ENCODE measurements at places on chromosomes 7 and 10.

GRCh38 chr7:130734815-130735716, 1.1 kb upstream of the KLF14 start:
- no peak for DNase-seq

DNA sequence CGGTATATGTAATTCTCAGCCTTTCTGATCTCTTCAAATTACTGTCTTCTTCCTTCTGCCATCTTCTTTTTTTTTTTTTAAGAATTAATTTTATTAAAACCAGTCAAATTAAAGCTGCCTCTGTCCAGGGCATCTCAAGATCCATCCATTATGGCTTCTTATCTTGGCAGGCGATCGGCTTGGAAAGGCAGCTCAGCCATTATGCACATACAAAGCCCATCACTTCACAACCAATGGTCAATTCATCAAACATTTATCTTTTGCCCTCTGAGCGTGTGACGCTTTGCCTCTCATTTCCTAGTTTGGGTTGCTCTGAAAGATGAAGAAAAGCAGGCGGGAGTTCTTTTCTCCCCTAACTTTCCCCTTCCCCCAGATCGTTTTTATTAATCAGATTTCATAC, 591.6 kb downstream of the LRMDA start:
- no peak for DNase-seq

GRCh38 chr7:122520971-122521555, 177.9 kb downstream of the RNF133 start:
- DNase-seq: peak; percentile 75

GRCh38 chr7:128912281-128912680, 1.8 kb upstream of the KCP start:
- DNase-seq: no peak

DNA sequence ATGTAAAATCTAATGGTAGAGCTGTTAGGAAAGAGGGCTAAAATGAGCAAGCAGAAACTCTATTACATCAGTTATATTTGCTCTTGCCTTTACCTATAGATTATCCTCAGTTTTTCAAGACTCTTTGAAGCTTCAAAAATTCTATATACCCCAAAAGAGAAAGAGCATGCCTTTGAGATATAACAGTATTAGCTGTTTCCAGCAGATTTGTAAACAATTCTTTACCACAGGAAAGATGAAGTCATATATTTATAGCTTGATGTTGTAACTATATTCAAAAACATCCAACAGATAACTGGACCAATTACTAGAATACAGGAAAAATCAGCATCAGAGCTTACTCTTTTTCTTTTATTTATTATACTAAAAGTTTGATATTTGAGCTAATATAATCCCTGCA, 416.2 kb upstream of the TPK1 start:
- DNase-seq: no peak

- no peak for DNase-seq
Observed at GRCh38 chr7:68311958-68312357, 1286.3 kb upstream of the AUTS2 start.

GRCh38 chr7:96014617-96015016, 242.3 kb downstream of the DYNC1I1 start:
- no peak for DNase-seq

- no peak for DNase-seq
Observed at GRCh38 chr10:97757471-97757870, 14.3 kb downstream of the SFRP5 start.

DNA sequence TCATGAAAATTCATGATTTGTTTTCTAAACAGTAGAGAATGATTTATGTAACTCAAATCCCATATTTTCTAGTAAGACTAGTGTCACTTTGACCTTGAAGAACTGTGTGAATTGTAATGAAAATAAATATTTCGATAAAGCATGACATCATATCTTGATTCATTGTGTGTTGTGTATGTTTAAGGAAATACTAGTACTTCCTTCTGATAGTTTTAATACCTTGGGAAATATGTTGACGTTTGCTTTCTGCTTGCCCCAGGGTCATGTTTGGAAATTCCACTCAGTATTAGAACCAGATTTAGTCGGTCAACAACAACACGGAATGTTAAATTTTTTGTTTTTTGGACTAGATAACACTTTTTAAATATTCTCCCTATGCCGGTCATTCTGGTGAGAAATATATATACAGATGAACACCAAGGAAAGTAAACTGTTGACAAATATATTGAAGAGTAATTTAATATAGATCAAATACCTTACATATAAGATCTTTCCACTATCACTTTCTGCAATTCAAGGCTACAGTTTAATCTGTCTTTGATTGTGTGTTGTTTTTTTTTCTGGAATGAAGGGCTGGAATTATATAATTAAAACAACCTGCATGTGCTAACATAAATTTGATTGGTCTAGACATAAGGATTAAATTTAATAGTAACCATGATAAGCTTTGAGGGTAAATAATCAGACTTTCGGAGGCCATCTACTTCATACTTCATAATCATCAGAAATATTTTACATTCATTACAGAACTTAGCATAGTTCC, 126.2 kb downstream of the MDFIC start:
- no peak for DNase-seq

DNA sequence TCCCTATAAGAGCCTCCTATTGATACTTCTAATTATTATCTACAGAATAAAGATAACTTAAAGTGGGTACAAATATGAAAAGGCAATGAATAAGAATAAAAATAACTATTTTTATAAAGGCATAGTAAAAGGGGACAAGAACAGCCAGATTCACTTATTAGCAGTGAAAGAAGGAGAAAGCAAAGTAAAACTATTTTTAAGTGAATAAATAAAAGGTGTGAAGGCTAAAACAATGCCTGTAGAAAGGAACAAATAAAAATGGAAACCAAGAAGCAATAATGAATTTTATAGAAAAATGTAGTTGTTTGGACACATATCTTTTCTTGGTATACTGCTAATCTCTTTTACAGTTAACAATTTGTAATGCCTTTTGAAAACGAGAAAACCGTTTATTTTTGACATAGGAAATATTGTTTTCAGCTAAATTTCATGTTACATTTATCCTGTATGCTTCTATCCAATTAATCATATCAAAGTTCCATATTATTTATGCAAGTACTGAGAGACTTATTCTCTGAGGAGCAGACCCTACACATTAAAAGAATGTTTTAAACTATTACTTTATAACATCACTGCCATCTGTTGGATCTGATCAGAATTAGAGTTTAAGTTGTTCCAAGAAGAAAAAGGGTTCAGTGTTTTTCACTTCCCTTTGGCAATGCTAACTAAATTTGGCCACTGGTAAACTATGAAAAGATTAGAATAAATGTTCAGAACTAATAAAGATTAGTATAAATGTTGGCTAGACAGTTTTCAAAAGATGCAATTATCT, 59.1 kb downstream of the ARMC3 start:
- DNase-seq: no peak

GRCh38 chr7:47207956-47208355, 374.0 kb downstream of the TNS3 start:
- no peak for DNase-seq

GRCh38 chr7:25223206-25223605, 5.1 kb downstream of the NPVF start:
- DNase-seq: no peak

DNA sequence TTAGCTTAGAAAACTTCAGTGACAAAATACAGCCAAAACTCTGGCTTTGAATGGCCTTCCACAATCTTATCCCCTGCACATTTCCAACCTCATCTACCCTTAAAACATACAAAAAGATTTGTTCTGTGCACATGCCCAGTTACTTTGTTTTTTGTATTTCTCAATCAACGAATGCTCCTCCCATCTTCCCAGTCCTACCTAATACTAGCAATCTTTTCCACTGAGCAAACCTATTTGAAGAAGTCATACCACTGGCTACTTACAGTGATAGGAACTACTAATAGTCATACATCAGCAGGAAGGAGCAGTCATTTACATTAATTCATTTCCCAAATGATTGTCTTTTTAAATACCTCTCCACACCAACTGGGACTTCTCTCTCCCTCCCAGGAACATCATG, 2.5 kb downstream of the USP54 start:
- DNase-seq: no peak

GRCh38 chr10:132616170-132616995, 78.8 kb downstream of the INPP5A start:
- no peak for DNase-seq

- no peak for DNase-seq
Observed at GRCh38 chr7:155211761-155212160, 85.9 kb upstream of the INSIG1 start.

DNA sequence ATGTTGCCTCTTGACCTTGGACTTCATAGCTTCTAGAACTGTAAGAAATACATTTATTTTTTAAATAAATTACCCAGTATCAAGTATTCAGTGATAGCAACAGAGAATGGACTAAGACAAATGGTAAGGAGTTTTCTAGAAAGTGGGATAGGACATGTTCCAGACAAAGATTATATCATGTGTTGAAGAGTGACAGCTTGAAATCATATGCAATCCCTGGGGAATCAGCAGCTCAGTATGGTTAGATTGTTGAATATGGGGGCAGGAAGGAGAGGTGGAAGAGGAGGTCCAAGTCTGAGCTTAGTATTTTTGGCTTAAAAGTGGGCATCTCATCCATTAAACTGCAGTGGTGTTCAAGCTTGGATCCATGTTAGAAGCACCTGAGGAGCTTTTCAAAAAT, 74.1 kb downstream of the ENTPD1 start:
- no peak for DNase-seq

- no peak for DNase-seq
Observed at GRCh38 chr7:42617071-42617765, 294.7 kb downstream of the C7orf25 start.

- no peak for DNase-seq
Observed at GRCh38 chr10:113853578-113854012, 287 bp downstream of the DCLRE1A start.

GRCh38 chr10:61257956-61258496, 195.2 kb downstream of the TMEM26 start:
- no peak for DNase-seq

- no peak for DNase-seq
Observed at GRCh38 chr7:85820702-85821443, 634.0 kb upstream of the SEMA3D start.

GRCh38 chr10:114811862-114812261, 9.7 kb upstream of the FHIP2A start:
- no peak for DNase-seq

DNA sequence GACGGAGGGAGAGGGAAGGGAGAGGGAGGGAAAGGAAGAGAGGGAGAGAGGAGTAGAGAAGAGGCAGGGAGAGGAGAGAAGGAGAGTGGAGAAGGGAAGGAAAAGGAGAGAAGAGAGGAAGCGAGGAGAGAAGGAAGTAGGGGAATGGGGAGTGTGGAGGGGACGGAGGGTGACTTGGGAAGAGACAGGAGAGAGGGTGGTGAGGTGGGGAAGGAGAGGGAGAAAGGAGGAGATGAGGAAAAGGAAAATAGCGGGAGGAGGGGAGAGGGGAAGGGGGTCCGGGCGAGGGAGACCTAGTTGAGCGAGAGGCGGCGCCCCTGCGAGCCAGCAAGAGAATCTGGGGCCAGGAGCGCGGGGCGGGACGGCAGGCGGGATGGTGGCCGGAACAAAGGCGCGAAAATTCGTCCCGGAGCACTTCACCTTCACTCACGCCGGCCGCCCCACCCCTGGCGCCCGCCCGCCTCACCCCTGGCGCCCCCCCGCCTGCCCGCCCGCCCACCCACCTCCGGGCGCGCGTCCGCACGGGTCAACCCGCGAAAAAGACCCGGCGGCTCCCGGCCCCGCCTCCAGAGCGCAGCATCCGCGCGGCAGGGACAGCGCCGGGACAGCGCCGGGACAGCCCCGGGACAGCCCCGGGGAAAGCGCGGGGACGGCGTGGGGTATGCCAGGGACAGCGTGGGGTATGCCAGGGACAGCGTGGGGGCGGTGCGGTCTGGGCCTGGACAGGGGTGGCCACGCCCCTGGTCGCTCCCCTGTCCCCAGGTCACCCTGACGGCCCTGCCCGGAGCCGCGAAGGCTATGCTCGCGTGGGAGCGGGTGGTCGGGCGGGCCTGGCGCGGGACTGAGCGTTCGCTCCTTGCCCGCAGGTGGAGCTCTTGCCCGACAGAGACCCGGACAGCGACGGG, 4.2 kb downstream of the VSTM2A start:
- no peak for DNase-seq

GRCh38 chr10:14618674-14619073, 156.0 kb downstream of the FAM107B start:
- DNase-seq: no peak

DNA sequence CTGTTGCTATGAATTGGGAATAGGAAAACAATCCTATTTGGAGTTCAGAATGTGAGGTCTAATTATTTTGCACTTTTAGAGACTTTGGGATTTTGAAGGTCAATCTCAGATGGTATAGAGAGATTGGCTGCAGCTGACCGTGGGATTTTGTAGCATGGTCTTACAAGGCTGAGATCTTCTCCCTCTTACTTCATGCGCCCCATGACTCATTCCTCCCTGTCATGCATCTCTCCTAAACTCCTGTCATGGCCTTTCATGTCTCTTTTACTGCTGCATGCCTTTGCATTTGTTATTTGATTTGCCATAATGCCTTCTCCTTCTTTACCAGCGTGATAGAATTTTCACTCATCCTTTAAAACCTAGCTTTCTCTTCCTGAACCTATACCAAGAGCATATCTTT, 133.1 kb downstream of the BBS9 start:
- no peak for DNase-seq

- no peak for DNase-seq
Observed at GRCh38 chr10:77072361-77072835, 565.2 kb downstream of the KCNMA1 start.

DNA sequence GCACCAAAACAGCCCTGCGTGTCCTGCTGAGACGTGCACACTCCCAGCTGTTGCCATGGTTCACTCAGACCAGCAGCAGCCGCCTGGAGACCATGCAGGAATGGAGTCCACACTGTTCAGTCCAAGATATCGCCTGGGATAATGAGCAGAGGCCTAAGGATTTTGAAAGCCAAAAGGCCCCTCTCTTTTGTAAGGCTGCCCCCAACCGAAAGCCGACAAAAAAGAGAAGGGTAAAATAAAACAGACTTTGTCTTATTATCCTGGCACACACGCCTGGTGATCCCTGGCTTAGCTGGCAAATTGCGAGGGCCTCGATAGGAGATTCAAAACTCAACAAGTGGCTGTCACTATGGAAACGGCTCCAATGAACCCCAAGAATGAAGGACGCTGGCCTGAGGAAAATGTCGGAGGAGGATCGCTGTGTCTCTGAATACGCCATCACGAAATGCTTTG, 263.6 kb downstream of the SKIDA1 start:
- no peak for DNase-seq

GRCh38 chr7:75968561-75969001, 25.8 kb downstream of the TMEM120A start:
- no peak for DNase-seq

- no peak for DNase-seq
Observed at GRCh38 chr10:91022924-91023699, 102.2 kb upstream of the ANKRD1 start.

GRCh38 chr10:107072028-107072427, 92.5 kb downstream of the SORCS1 start:
- DNase-seq: no peak

DNA sequence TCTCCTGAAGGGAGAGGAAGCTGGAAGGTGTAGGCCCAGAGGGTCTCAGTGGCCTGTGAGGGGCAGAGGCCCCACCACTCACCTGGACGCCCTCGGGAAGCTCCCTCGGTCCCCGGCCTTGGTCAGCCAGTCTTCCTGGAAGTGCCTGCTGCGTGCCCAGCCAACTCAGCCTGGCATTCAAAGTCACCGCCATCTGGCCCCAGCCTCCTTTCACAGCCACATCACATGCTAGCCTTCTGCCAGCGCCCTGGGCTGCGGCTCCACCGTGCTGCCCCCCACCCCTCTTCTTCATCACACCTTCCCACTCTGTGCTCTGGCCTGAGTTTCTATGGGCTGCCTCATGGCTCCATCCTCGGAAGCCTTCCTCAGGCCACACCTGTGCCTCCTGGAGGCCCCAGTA, 98.0 kb downstream of the ZMIZ1 start:
- no peak for DNase-seq

GRCh38 chr7:33232632-33233145, 103.3 kb downstream of the BBS9 start:
- DNase-seq: no peak
